ENCODE measurements at places on chromosomes 1 and 21.

- H3K27me3 ChIP-seq = peaks cover 1% of the 10 kb centered on the region
- DNase-seq = no peak
- peaks cover 32% of the 10 kb centered on the region for H3K4me1 ChIP-seq
- peak overlapping the region; percentile 48 for H3K4me3 ChIP-seq
Observed at GRCh38 chr1:7931446-7931812, 9.2 kb downstream of the TNFRSF9 start.

DNA sequence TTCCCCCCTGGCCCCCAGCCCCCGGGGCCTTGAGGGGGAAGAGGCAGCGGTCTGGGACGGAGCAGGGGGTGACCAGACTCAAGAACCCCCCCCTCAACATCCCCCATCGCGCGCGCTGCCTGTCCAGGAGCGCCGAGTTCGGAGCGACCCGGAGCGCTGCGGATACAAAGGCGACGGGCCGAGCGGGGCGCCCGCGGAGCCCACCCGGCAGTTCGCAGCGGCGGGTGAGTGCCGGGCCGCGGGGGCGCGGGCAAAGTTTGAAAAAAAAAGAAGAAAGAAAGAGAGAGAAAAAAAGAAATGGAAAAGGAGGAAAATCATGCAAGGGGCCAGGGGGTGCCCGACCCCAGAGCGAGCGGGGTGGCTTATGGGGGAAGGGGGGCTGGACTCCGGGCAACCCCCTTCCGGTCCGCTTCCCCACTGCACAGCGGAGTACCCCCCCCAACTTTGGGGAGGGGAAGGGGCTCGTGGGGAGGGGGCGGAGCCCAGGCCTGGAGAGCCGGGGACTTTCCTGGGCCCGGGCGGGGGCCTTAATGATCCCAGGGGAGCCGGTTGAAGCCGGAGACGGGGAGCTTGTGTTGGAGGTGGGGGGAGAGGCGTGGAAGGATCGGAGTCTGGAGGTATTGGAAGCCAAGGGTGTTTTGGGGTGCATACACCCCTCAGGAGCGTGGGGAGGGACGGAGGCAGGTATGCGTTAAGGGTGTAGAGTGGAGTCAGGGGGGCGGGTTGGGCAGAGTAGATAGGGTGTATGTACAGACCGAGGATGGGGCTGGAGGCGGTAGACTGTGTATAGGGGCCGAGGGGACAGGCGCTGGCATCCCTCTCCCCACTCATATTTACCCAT, 502 bp downstream of the VANGL2 start:
- H3K36me3 ChIP-seq = no peaks in the 10 kb centered on the region
- no peak for DNase-seq
- peaks cover 6% of the 10 kb centered on the region for H3K4me1 ChIP-seq
- H3K4me3 ChIP-seq = no peak overlapping the region

DNA sequence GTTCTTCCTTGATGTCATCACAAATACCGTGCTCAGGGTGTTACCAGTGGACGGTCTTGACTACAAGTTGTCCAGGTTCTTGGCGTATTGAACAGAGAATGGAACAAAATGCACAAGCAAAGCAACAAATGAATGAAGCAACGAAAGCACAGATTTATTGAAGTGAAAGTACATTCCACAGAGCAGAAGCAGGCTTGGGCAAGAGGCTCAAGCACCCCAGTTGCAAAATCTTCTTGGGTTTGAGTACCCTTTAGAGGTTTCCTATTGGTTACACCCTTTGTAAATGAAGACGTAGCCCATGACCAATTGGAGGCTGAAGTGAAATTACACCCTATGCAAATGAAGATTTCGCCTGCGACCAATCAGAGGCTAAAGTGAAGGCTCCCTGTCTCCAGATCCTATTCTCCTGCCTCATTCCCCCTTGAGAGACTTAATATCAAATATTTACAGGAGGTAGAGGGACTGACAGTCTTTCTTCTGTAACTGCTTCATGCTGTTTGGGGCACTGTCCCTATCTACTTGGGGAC, 38.3 kb downstream of the YY1AP1 start:
- H3K27ac ChIP-seq = no peak overlapping the region
- H3K36me3 ChIP-seq = no peaks in the 10 kb centered on the region
- H3K27me3 ChIP-seq = peaks cover 2% of the 10 kb centered on the region
- peaks cover 2% of the 10 kb centered on the region for H3K4me1 ChIP-seq
- no peak for DNase-seq

DNA sequence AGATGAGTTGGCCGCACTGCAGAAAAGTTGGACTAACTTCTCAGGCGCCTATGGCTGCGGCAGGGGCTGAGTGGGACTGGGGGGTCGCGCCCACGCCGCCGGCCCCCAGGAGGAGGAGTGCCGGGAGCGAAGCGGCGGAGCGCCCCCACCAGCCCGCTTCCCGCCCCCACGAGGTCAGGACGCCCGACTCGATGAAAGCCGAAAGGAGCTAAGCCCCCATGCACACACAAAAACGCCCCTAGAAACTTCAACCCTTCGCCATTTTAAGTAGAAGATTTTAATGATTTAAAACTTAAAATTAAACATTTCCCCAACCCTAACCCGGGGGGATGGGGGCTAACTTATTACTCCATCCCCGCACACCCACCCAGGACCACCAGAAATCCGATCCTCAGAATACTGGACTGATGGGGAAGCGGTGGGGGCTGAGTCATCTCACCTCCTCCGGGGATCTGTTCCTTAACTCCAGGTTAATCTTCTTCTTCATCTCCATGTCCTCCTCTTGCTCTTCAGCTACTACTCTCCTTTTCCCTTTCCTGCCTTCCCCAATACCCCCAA, 539 bp downstream of the ANP32E start:
- H3K27me3 ChIP-seq = no peaks in the 10 kb centered on the region
- H3K4me1 ChIP-seq = peaks cover 24% of the 10 kb centered on the region
- H3K4me3 ChIP-seq = no peak overlapping the region
- peaks cover 21% of the 10 kb centered on the region for H3K36me3 ChIP-seq
- H3K27ac ChIP-seq = no peak overlapping the region

- no peak overlapping the region for H3K4me3 ChIP-seq
- H3K4me1 ChIP-seq = no peaks in the 10 kb centered on the region
- no peak overlapping the region for H3K27ac ChIP-seq
- no peaks in the 10 kb centered on the region for H3K36me3 ChIP-seq
- no peaks in the 10 kb centered on the region for H3K27me3 ChIP-seq
Observed at GRCh38 chr21:37849506-37850102, 66.7 kb downstream of the KCNJ6 start.

GRCh38 chr1:55425310-55425930, 210.3 kb upstream of the USP24 start:
- H3K4me3 ChIP-seq = no peak overlapping the region
- H3K27me3 ChIP-seq = peaks cover 2% of the 10 kb centered on the region
- DNase-seq = no peak
- no peaks in the 10 kb centered on the region for H3K36me3 ChIP-seq
- H3K27ac ChIP-seq = no peak overlapping the region

DNA sequence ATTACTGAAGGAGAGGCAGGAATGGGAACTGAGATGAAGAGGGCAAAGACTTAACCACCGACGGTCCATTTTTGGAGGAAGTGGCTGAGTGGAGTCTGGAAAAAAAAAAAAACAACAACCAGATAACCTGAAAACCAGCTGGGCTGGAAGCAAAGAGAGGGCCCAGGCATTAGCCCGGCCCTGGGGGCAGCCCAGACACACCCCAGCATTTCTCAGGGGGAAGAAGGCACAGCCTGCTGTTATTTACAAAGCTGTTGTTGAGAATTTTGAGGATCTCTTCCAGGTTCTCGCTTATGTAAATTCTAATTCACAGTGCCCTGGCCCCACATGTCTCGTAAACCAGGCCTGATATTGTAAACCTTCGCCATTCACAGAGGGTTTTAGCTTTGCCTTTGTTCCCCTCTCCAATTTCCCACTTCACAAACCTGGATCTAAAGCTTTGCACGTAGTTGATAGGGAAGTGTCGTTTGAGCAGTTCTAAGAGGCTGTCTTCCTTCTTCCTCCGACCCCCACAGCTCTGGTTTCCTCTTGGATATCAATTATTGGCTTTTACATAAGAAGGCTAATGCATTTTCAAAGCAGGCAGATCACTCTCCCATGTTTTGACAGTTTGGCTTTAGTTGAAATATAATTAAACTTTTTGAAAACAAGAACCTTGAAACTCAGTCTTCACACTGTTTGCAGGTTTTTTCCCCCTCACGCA, 161.8 kb upstream of the IRF2BP2 start:
- H3K4me1 ChIP-seq = peaks cover 56% of the 10 kb centered on the region
- no peak for DNase-seq
- H3K4me3 ChIP-seq = peak overlapping the region; percentile 31
- peaks cover 2% of the 10 kb centered on the region for H3K36me3 ChIP-seq

- H3K27ac ChIP-seq = no peak overlapping the region
- H3K4me1 ChIP-seq = no peaks in the 10 kb centered on the region
- DNase-seq = no peak
- no peaks in the 10 kb centered on the region for H3K36me3 ChIP-seq
- no peak overlapping the region for H3K4me3 ChIP-seq
Observed at GRCh38 chr1:201397675-201398074, 1.4 kb downstream of the LAD1 start.

DNA sequence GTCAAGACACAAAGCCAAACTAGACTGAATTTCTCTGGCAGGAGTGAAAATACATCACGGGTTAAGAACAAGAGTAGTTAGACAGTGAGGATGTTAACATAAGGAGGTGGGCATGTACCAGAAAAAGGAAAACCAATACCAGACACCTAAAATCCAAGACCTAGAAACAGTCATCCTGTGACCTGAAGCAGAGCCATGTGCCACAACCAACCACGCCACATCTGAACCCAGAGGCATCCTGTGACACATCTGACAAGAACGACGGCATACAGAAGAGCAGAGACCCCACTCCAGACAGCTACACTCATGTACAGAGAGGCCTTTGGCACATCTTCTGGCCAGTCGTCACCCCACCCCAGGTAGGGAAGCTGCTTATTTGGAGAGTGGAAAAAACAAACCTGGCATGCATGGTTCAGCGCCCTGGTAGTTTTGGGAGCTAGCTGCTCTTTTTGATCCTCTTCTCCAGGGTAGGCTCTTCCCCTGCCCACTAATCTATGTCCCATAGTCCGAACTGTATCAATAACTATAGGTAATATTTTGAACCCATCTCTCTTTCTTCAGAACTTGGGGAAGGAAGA, 72.1 kb downstream of the SLC45A1 start:
- no peaks in the 10 kb centered on the region for H3K27me3 ChIP-seq
- H3K36me3 ChIP-seq = peaks cover 48% of the 10 kb centered on the region
- H3K4me3 ChIP-seq = no peak overlapping the region
- peak overlapping the region; percentile 18 for H3K27ac ChIP-seq
- H3K4me1 ChIP-seq = peaks cover 56% of the 10 kb centered on the region

GRCh38 chr1:246987083-246987690, 20.7 kb downstream of the ZNF695 start:
- no peak overlapping the region for H3K27ac ChIP-seq
- DNase-seq = no peak
- no peaks in the 10 kb centered on the region for H3K4me1 ChIP-seq
- H3K27me3 ChIP-seq = no peaks in the 10 kb centered on the region

DNA sequence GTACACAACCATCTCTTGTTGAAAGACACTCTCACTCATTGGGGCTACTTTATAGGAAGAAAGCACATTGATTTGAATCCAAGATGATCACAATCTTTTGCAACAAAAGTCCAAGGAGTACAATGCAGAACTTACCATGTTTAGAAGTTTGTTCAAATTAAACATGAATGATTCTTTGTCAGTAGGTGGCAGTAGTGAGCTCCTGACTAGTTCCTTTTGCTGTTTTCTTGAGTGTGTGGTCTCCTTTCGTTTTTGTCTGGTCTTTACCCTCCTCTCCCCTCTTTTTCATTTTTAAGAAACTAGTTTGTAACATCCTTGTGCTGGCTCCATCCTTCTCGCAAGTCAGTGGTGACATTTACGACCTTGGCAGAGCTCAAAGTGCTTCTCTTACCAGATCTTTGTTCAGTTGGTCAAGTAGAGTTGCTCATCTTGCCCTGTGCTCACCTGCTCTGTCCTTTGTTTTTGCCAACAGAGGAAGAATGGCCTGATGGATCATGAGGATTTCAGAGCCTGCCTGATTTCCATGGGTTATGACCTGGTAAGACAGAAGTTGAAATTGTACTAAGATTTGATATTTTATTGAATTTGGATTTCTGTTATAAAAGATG, 35.7 kb upstream of the MTR start:
- DNase-seq = no peak
- no peaks in the 10 kb centered on the region for H3K36me3 ChIP-seq
- no peak overlapping the region for H3K27ac ChIP-seq
- no peaks in the 10 kb centered on the region for H3K4me1 ChIP-seq
- H3K4me3 ChIP-seq = no peak overlapping the region

DNA sequence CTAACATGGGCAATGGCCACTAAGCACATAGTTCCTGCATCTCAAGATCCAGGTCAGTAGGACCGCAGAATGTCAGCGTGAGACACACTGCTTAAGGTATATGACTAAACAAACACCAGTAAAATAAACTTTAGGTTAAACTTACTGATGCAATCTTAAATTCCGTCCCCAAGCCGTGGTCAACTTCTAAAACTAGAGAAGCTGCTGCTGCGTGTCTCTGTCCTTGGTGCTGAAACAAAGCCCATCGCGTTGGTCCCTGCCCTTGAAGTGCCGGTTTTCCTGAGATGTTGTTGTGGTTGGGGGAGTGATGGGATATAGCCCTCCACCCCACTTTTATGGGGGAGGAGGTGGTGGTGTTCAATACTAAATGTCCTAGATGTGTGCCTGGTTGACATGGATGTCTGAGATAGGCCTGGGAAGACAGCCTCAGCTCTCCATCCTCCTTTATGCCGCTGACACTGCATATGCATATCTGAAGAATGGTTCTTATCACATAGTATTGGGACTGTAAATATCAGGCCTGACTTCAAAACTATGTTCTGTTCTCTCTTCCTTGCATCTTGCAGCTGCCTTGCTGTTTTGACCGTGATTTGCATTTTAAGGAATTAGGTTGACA, 72.0 kb upstream of the KCNA3 start:
- no peaks in the 10 kb centered on the region for H3K4me1 ChIP-seq
- no peaks in the 10 kb centered on the region for H3K36me3 ChIP-seq
- H3K4me3 ChIP-seq = no peak overlapping the region
- DNase-seq = peak; percentile 68
- no peak overlapping the region for H3K27ac ChIP-seq
- H3K27me3 ChIP-seq = peaks cover 36% of the 10 kb centered on the region

- no peaks in the 10 kb centered on the region for H3K36me3 ChIP-seq
- DNase-seq = no peak
- H3K27me3 ChIP-seq = peaks cover 43% of the 10 kb centered on the region
- peaks cover 18% of the 10 kb centered on the region for H3K4me1 ChIP-seq
- no peak overlapping the region for H3K27ac ChIP-seq
- H3K4me3 ChIP-seq = no peak overlapping the region
Observed at GRCh38 chr1:36122062-36123030, 2.7 kb downstream of the COL8A2 start.

- H3K27ac ChIP-seq = no peak overlapping the region
- no peak overlapping the region for H3K4me3 ChIP-seq
- H3K36me3 ChIP-seq = no peaks in the 10 kb centered on the region
- peaks cover 4% of the 10 kb centered on the region for H3K27me3 ChIP-seq
Observed at GRCh38 chr1:99537886-99538617, 107.9 kb upstream of the PALMD start.

Data from activated CD4-positive, alpha-beta memory T cell treated with anti-CD3 and anti-CD28 coated beads, Interleukin-2, amount 10 ng/mL, durations not matched to agents 7 days and 5 days (primary cell).